ENCODE measurements at places on chromosomes 2 and 18.

DNA sequence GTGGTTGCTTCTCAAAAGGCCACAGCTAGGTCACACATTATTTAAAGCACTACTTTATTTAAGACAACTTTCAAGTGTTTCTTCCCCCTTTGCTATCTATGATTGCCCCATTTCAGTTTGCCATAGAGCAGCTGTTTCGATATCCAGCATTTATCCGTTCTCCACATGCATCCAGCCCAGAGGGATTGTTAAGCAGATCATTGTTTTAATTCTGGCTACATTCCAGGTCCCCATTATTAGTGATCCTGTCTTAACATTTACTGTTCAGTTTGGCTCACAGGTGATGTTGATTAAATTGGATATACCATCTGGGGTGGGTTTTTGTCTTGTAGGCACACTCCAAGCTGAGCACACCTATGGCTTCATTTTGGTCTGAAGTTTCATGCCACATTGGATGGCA lies 638.7 kb downstream of the ZEB2 start:
- DNase-seq, result no peak

DNA sequence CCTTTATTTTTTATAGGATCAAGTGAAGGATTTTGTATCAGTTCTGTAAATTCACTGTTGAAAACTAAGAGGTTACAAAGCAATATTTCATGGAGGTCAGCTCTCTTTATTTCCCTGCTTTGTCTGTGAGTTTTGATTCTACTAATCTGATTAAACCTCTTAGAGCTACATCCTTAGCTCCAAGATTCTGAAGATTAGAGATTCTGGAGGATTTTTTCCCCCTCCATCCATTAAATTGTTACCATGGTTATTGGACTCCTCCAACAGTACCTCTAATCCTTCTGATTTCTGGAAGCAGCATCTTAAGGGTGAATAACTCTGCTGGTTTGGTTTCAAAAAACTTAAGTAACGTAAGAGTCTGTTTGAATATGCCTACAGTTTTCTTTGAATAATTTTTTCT lies 110.0 kb downstream of the TANC1 start:
- DNase-seq, result no peak

GRCh38 chr2:58903427-58903826 lies 662.3 kb upstream of the FANCL start:
- DNase-seq, result no peak

GRCh38 chr18:7458884-7459283 lies 108.2 kb upstream of the PTPRM start:
- DNase-seq, result no peak

DNA sequence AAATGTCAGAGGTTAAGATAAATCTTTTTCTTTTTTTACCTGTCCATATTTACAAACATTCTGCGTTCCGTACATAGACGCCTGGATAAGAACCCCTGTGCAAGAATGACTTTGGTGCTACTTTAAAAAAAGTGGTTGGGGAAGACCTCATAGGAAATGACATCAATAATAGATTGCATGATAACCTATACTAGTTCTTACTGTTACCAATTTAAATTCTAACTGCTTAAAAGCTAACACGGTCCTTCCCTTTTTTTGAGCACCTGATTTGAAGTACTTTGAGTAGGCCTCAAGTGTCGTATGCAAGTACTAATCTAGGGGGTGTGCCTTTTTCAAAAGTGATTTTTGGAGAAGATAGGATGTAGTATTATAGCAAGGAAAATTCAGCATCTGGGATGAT lies 2.1 kb downstream of the SLC39A10 start:
- no peak for DNase-seq

DNA sequence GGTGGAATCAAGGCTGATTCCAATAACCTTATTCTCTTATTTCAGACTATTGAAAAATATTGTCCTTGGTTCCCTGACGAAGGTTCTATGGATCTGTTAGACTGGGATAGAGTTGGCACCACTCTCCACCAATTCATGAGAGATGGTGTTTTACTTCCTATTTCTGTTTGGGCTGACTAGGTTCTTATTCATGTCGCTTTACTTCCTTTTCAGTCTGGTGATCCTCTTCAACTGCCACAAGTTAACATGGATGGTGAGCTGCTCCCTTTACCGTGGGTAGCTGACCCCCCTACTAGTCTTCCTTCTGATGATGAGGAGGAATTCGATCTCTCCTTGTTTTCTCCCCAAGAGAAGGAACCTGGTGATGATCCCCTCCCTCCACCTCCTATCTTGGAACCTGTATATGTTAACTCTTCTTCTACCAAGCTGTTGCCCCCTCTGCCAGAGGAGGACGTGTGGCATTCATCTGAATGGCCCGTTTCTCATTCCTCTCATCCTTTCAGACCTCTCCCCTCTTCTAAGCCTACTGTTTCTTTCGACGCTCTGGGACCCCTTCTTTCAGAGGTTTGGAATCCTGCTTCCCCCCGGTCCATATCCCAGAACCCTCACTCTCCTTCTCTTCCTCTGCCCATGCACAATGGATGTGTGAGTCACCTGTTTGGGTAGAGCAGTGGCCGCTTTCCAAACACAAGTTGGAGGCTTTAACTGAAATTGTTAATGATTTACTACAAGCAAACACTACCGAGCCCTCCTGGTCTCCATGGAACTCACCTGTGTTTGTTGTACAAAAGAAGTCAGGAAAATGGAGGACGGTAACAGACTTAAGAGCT lies 13.5 kb upstream of the CNOT11 start:
- no peak for DNase-seq

GRCh38 chr18:63528863-63529492 lies 13.2 kb upstream of the SERPINB12 start:
- DNase-seq, result no peak

GRCh38 chr2:202529389-202529788 lies 105.4 kb upstream of the FAM117B start:
- no peak for DNase-seq

DNA sequence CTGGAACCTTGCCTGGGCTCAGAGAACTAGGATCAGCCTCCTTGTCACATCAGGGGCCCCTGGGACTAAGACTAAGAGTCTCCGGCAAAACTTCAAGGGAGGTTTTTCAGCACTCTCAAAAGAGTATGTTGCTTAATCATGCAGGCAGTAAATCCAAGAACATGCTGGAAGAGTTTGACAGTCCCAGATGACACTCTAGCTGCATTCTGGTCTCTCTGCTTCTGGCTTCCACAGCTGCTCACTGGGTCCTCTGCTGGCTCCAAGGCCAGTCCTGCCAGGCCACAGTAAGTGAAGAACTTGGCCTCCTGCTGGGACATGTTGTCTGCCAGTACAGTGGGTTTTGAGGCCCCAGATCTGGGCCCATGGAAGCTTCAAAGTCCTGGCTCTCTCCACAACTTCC lies 45.2 kb upstream of the IL1RL1 start:
- no peak for DNase-seq

DNA sequence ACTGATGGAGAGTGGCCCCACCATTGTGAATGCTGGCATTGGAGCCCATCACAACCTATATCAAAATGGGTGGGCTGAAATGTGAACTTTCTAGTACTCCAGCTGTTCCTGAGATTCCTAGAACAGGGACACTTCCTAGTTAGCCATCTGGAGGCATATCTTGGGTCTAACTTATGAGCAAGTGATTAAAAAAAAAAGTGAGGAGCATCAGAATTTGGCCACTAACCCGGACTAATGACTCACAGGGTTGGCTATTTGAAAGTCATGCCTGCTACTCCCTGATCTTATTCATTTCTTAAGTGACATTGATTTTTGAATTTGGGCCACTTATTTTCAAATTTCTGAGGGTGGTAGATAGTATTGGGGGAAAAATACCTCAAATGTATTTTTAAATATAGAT lies 216.6 kb downstream of the HRH4 start:
- DNase-seq, result no peak
